ENCODE measurements at places on chromosomes 1 and 21.

- DNase-seq = no peak
These were observed 1193.9 kb downstream of the PLA2G4A start for GRCh38 chr1:188022661-188023060.

- DNase-seq = no peak
These were observed 1.7 kb downstream of the KCNJ10 start for GRCh38 chr1:160068225-160068624.

DNA sequence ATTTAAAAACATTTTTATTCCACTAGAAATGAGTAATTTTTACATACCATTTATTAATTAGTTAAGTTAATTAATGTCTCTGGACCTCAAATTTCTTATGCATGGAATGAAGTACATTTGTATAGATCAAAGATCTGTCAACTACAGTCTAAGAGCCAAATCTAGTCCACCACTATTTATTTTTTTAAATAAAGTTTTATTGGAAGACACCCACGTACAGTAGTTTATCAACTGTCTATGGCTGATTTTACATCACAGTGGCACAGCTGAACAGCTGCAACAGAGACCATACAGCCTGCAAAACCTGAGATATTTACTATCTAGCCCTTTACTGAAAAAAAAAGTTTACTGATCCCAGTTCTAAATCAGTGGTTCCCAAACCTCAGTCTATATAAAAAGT is 188.6 kb upstream of the HP1BP3 start:
- DNase-seq = no peak

DNA sequence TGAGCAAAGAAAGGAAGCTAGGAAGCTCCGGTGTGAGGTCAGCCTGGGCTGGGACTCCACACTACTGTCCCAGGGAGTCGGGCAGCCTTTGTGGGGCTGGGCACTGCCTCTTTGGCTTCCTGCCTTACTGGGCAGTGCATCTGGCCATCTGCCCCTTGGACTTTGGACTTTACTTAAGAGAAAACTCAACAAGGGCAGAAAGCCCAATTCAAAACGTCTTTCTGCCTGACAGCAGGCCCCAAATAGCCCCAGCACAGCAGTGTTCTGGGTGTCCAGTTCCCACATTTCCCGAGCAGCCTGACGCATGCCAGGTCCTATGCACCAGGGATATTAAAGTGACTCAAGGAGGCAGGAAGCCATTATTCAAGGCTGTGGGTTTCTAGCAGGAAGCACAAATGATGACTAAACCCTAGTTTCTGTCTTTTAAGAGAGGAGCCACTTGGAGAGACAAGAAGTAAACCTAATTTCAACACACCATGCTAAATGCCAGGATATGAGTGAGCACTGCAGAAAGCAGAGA is 37.9 kb upstream of the EDEM3 start:
- no peak for DNase-seq

- DNase-seq = no peak
These were observed 111.5 kb downstream of the ZFYVE9 start for GRCh38 chr1:52253421-52253820.

Measured in NCI-H2081 treated with DMSO at 0.1 percent for 48 hours (cell line).